Mesendoderm (in vitro differentiated cells): ENCODE measurements at places on chromosomes 7 and 10.

DNA sequence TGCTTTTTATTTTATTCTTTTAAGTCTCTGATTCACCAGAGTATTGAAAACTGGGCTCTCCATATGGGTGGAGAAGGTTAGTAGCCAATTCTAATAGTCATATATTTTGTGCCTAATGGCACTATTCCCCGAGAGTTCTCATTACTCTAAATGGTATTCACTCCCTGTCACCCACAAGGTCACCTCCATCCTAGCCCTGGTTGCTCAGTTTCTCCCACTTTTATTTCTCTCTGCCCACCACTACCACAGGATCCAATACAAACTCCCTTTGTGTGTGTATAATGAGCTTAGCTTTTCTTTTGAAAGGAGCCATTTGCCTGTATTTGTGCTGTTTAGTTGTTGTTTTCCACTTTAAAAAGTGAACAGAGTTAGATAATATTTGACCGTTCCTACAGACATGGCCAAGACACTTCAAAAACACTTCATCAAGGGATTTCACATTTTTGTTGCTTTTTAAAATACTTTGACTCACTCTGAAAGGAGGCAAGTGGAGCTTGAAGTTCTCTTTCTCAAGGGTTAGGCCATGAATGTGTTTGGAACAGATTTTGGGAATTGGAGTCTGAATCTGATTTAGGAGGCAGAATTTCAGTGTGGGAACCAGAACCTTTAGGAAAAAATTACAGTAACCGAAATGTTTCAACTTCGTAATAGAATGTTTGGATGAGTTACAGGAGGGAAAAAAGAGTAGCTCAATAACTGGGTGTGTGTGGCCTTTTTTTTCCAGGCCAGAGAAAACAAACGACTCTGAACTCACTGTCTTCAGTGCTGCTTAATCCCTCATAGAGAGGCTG lies 321.3 kb downstream of the BICC1 start:
- no peak for DNase-seq
- no peaks in the 10 kb centered on the region for H3K27me3 ChIP-seq
- H3K36me3 ChIP-seq = no peaks in the 10 kb centered on the region
- no peaks in the 10 kb centered on the region for H3K4me1 ChIP-seq
- no peak overlapping the region for H3K27ac ChIP-seq

DNA sequence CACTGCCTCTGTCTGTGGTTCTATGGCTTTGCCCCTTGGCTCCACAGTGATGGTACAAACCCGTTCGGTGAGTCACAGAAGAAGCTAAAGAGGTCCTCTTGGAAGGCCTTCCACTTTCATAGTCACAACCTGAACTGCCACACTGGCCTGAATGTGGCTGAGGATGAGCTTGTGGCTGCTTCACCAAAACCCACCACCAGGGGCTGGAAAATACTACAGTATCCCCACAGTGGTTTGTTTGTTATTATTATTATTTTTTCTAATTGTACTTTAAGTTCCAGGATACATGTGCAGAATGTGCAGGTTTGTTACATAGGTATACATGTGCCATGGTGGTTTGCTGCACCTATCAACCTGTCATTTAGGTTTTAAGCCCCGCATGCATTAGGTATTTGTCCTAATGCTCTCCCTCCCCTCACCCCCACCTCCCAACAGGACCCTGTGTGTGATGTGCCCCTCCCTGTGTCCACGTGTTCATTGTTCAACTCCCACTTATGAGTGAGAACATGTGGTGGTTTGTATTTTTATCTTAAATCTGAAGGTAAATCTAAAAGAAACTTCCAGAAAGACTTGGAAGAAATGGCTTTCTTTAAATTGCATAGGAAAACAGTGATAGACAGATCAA lies 160.8 kb upstream of the NPSR1 start:
- no peak overlapping the region for H3K4me3 ChIP-seq
- no peak overlapping the region for H3K27ac ChIP-seq
- no peaks in the 10 kb centered on the region for H3K4me1 ChIP-seq
- no peaks in the 10 kb centered on the region for H3K36me3 ChIP-seq

DNA sequence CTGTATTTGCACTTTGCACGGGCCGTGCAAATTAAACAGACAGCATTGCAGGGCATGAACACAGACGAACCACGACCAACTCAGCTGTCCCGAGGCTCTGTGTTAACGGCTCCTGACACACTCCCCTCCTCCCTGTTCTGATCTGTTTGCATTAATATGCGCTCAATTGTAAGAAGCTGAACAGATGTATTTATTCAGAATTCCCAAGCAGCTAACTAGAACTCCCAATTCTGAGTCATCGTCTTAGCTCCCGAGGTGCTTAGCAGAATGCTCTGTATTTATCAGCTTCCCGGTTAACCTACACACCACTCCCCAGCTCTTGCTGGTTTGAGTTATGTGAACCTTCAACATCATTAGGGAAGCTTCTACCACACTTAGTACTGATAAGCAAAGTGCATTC lies 286.4 kb downstream of the PTPRN2 start:
- H3K36me3 ChIP-seq = no peaks in the 10 kb centered on the region
- no peak overlapping the region for H3K27ac ChIP-seq
- H3K4me1 ChIP-seq = no peaks in the 10 kb centered on the region
- no peaks in the 10 kb centered on the region for H3K27me3 ChIP-seq

GRCh38 chr10:110034596-110034995 lies 26.8 kb downstream of the ADD3 start:
- DNase-seq = no peak
- no peaks in the 10 kb centered on the region for H3K4me1 ChIP-seq
- no peaks in the 10 kb centered on the region for H3K36me3 ChIP-seq
- H3K4me3 ChIP-seq = no peak overlapping the region
- H3K27me3 ChIP-seq = no peaks in the 10 kb centered on the region

GRCh38 chr7:155358948-155359712 lies 61.5 kb downstream of the INSIG1 start:
- no peak overlapping the region for H3K27ac ChIP-seq
- no peak for DNase-seq
- H3K4me3 ChIP-seq = no peak overlapping the region

GRCh38 chr10:17229016-17229716 lies 1.1 kb downstream of the VIM start:
- peaks cover 8% of the 10 kb centered on the region for H3K4me1 ChIP-seq
- H3K36me3 ChIP-seq = peaks cover 8% of the 10 kb centered on the region
- H3K27me3 ChIP-seq = no peaks in the 10 kb centered on the region
- peak overlapping the region; percentile 97 for H3K4me3 ChIP-seq
- peak overlapping the region; percentile 99 for H3K27ac ChIP-seq

DNA sequence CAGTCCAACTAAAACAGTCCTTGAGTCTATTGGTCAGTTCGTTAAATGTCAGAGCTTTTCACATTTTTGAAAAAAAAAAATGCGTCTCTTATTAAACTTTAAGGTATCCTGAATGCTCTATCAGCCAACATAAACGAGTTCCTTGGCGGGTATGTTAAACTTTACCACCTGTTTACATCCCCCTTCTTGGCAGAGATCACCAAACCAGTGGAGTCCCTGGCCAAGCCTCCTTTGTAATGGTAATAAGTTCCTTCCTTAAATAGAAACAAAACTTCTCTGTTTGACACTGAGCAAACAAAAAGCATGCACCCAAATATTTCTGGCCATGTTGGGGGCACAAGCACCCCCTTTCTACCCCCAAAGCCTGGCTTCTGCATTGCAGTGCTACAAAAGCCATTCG lies 3.2 kb downstream of the TRIL start:
- H3K27ac ChIP-seq = no peak overlapping the region
- no peaks in the 10 kb centered on the region for H3K36me3 ChIP-seq
- peaks cover 1% of the 10 kb centered on the region for H3K4me1 ChIP-seq
- H3K27me3 ChIP-seq = peaks cover 8% of the 10 kb centered on the region
- H3K4me3 ChIP-seq = no peak overlapping the region

GRCh38 chr10:31686599-31686998 lies 242.0 kb downstream of the ARHGAP12 start:
- no peaks in the 10 kb centered on the region for H3K36me3 ChIP-seq
- no peak for DNase-seq
- no peak overlapping the region for H3K4me3 ChIP-seq
- H3K27me3 ChIP-seq = no peaks in the 10 kb centered on the region

DNA sequence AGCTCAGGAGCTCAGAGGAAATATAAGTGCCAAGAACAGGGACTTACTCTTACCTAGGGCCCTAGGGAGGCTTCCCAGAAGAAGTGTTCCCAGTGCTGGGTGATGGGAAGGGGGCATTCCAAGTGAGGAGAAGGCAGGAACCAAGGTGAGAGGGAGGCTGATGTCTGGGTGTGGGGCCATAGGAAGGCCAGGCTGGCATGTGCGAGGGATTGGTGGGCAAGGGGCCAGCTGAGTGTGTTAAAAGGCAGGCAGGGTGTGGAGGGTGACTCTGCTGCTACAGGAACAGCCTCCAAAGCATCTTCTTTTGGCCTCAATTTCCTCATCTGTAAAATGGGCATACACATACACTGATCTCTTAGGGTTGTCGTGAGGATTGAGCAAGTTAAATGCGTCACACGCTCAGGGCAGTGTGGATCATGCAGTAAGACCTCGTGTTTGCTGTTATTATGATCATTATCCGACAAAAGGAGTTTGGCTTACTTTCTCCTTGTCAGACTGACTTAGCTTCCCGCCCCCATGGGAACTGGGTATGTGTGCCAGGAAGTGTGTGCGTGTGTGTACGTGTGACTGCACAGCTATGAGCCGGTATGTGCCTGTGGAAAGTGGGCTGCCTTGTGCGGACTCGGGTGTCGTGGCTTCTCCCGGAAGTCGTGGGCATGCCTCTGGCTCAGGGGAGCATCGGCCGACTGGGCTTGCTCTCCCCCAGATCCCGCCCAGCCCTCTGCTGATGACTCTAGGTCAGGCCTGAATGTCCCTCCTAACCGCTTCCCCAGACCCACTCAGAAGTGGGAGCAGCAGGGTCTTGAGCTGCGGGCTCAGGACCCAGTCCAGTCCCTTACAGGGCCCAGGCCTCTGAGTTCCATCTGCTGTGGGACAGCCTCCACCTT lies 59.6 kb downstream of the NEURL1 start:
- H3K4me1 ChIP-seq = no peaks in the 10 kb centered on the region
- no peak overlapping the region for H3K4me3 ChIP-seq
- peaks cover 2% of the 10 kb centered on the region for H3K27me3 ChIP-seq

DNA sequence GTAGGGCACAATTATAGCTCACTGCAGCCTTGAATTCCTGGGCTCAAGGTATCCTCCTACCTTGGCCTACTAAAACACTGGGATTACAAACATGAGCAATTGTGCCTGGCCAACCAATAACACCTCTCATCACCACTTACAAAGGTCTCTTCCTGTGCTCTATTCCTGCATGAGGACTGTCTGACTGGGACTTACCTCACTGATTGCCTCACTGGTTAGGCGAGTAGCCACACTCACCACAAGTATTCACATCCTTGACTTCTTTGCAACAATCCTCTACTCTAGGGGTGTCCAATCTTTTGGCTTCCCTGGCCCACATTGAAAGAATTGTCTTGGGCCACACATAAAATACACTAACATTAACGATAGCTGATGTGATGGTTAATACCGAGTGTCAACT lies 22.6 kb upstream of the PDIA4 start:
- DNase-seq = no peak
- no peak overlapping the region for H3K4me3 ChIP-seq
- H3K36me3 ChIP-seq = no peaks in the 10 kb centered on the region

- H3K4me3 ChIP-seq = no peak overlapping the region
- no peaks in the 10 kb centered on the region for H3K27me3 ChIP-seq
- no peaks in the 10 kb centered on the region for H3K36me3 ChIP-seq
- H3K4me1 ChIP-seq = peaks cover 4% of the 10 kb centered on the region
These were observed 259.8 kb upstream of the AOAH start for GRCh38 chr7:36984041-36984521.

DNA sequence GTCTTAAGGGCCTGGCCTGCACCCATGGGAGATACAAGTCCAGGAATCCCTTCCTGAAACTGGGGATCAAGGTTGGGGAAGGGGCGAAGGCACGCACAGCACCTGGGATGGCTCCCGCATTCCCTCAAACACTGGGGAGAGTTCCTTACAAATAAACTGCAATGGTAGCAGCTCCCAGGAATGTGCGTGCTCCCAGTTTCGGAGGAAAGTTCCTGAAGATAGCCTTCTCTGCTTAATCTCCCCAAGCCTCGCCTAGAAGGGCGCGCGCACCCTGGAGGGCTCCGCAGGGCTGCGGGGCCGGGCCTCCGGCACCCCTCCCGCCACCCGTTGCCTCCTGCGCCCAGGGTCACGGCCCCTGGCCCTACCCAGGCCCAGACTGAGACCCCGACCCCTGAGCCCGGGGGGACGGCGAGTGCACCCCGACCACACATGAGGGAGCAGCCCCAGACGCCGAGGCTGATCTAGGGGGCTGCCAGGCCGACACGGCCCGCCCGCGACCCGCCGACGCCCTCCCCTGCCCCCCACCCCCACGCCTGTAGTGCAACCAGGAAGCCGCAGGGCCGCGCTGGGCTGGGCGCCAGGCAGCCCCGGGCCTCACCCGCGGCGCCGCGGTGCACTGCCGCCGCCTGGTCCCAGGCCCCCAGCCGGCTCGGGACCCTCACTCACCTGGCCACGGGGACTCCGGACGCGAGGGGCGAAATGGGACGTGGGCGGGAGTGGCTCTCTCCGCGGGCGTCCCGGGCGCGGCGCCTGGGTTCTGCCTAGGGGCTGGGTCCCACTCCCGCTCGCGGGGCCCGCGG lies 460 bp downstream of the ANXA11 start:
- H3K4me1 ChIP-seq = peaks cover 10% of the 10 kb centered on the region
- DNase-seq = peak; percentile 29
- H3K27me3 ChIP-seq = no peaks in the 10 kb centered on the region
- peak overlapping the region; percentile 52 for H3K27ac ChIP-seq
- H3K36me3 ChIP-seq = no peaks in the 10 kb centered on the region

- DNase-seq = peak; percentile 57
- peaks cover 12% of the 10 kb centered on the region for H3K4me1 ChIP-seq
- H3K36me3 ChIP-seq = no peaks in the 10 kb centered on the region
- no peak overlapping the region for H3K4me3 ChIP-seq
These were observed 257.9 kb downstream of the FGFR2 start for GRCh38 chr10:121340271-121340831.

GRCh38 chr10:120086066-120086465 lies 193.5 kb downstream of the SEC23IP start:
- H3K36me3 ChIP-seq = no peaks in the 10 kb centered on the region
- DNase-seq = no peak
- no peaks in the 10 kb centered on the region for H3K27me3 ChIP-seq
- H3K27ac ChIP-seq = no peak overlapping the region
- no peak overlapping the region for H3K4me3 ChIP-seq

GRCh38 chr10:1102416-1102815 lies 46.2 kb downstream of the WDR37 start:
- no peaks in the 10 kb centered on the region for H3K36me3 ChIP-seq
- H3K27me3 ChIP-seq = no peaks in the 10 kb centered on the region
- no peak overlapping the region for H3K27ac ChIP-seq
- no peaks in the 10 kb centered on the region for H3K4me1 ChIP-seq
